EL (cell line): ENCODE measurements at places on chromosomes 16 and 17.
A peak's percentile ranks its signal among the peaks of the same experiment; 100 is the strongest.

- no peak for DNase-seq
These were observed 290.6 kb upstream of the CCL2 start for GRCh38 chr17:33964344-33964979.

DNA sequence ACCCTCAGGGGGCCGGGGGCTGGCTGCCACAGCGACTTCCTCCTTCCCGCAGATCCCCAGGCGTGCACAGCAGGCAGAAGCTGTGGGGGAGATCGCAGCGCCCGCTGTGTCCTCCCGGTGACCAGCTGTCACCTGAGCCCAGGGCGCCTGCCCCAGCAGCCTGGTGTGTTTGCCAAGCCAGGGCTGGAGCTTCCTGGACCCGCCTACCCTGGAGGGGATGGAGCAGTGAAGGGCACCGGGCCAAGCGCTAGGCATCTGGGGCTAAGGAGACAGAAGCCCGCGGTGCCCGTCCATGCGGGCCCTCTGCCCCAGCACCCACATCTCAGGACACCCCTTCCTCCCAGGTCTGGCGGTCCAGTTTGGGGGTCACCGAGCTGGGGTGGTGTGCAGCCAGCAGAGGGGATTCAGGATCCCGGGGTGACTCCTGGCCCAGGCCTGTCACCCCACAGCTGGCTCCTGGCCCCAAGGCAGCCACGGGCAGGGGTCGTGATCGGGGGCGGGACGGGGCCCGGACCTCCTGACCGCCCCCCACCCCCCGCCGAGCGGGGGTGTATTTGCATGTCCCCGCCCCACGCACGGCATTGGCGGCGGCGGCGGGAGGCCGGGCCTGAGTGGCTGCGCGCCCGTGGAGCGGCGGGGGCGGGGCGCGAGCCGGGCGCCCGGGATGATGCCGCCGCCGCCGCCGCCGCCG, at the start of gene RAB26:
TSS of gene RAB26 (plus strand) at position 645 of the 691 bp plus-strand sequence. CDS start 159 bp downstream, outside the sequence.
- peak; percentile 59 for DNase-seq

DNA sequence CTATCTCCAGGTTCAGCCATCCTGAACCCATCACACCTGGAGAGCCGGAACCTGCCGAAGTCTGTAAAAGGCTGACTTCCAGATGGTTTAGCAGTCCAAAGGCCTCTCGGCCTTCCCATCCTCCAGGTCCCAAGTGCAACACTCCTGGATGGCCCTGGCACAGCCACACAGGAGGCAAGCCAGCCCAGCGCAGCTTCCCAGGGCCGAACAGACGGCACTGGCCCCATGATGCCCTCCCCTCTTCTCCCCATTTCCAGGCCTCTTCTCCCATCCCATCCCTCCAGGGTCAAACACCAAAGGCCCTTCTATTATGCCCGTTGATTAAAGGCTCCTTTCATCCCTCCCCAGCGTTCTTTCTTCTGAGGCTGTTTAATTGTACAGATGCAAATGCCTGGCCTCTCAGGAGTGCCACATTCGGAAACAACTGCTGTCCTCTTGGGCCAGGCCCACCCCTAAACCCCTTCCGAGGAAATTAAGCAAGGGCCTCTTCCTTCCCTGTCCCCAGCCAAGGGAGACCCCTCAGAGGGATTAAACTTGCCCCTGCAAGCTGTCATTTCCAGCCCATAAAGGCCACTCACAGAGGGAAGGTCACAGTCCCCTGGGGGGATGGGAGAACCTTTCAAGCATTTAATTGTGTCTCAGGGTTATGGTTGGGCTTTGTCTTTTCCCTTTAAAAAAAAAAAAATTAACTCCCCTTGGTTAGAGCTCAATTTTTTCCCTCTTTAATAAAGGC, 30.8 kb downstream of the AXIN2 start:
- no peak for DNase-seq

DNA sequence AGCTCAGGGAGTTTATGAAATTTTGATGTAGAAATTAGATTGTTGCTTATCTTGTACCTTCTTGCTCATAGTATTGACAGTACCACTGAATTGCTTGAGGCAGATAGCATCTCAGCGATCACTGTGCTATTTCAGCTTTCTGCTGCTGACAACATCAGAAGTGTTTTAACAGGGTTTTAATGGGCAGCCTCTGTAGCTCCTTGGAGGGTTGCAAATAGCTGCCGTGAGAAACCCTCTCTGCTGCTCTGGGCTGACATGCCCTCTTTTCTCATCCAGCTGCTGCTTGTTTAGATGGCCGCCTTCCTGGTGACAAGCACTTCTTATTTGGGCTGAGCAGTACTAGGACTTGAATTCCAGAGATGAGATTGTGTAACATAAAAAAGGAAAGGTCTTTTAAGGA, 180.2 kb upstream of the TBX2 start:
- DNase-seq, result peak; percentile 18

GRCh38 chr16:53504665-53505064, 1.7 kb upstream of the AKTIP start:
- peak; percentile 47 for DNase-seq

GRCh38 chr17:40153603-40154236, 13.4 kb downstream of the CASC3 start:
- DNase-seq, result no peak

- no peak for DNase-seq
These were observed 220.6 kb downstream of the CDRT15L2 start for GRCh38 chr17:20800146-20800545.

DNA sequence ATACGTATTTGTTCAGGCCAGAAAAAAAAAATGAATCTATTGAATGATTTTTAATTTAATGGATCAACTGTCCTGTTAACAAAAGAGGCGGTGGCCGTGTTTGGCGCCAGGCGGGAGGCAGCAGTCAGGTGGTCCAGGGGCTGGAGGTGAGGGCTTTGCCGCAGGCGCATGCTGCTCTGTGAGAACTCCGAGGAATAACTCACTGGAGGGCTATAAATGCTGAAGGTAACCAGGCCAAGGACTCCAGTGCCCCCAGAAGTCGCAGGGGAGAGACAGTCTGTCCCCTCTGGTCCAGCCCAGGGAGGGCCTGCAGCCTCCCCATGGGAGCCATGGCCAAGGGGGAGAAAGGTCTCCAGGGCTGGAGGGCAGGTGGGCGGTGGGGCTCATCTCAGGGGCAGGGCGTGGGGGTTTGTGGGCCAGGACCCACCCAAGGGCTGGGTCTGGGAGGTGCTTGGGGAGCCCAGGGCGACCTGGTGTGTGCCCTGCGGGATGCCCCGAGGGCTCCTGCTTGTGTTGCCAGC, 7.1 kb upstream of the BAHCC1 start:
- DNase-seq, result no peak

DNA sequence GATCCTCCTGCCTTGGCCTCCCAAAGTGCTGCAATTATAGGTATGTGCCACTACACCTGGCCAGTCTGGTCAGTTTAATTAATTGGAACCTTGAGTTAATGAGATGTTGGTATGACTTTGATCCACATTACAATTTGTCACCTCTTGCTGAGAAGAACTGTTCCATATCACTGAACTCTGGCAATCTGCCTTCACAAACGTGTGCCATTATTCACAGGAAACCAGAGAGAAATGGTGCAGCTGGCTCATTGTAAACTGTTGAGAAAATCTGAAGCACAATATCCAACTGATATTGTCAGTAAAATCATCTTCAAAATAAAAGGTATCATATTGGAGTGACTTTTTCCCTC, 39.3 kb upstream of the YPEL2 start:
- no peak for DNase-seq

- DNase-seq, result no peak
These were observed 88.7 kb downstream of the AIPL1 start for GRCh38 chr17:6346156-6346786.

DNA sequence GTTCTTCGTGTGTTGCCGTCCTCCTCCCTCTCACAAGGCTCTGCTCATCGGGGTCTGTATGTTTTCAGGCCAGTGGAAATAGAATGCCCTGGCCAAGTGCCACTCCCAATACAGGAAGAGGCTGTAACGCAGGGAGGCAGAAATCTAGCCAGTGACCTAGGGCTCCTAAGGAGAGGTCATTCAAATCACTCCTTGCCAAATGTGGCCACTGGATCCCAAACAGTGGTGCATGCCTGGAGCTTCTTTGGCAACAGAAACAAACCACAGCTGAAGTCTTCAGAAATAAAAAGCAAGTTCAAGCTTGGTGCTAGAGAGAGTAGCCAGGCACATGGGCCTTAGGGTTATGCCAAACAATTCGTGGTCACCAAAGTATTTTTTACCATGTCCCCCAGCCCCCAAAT, 66.1 kb downstream of the SMG6 start:
- peak; percentile 23 for DNase-seq

- DNase-seq, result no peak
These were observed 178.4 kb upstream of the C17orf78 start for GRCh38 chr17:37197336-37197735.

DNA sequence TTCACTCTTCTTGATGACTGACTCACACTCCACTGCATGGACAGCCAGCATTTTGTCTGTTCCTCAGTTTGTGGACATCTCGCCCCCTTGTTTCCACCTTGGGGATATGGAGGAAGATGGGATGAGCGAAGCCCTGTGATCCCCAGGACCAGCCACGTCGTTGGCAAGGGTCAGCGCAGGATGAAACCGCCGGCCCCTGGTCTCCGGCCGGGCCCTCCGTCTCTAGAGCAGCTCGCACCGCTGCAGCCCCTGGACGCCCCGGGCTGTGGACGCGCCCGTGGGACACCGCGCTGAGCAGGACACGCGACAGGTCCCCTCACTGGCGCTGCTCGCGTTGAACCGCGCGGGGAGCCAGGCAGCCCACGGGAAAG, 604 bp upstream of the ZC3H18 start:
- peak; percentile 22 for DNase-seq

GRCh38 chr17:50719144-50719923, at the start of gene LUC7L3:
LUC7L3 (plus strand) TSS chr17:50719603; CDS start chr17:50719733, 130 bp downstream.
- peak; percentile 94 for DNase-seq

GRCh38 chr16:48462106-48462740, 77.0 kb upstream of the SIAH1 start:
- DNase-seq, result no peak

- peak; percentile 50 for DNase-seq
These were observed 23.4 kb downstream of the WWOX start for GRCh38 chr16:78122774-78123315.

GRCh38 chr17:81842725-81843504, 8.1 kb upstream of the PPP1R27 start:
- peak; percentile 43 for DNase-seq

- DNase-seq, result no peak
These were observed 8.4 kb downstream of the CHST6 start for GRCh38 chr16:75486676-75487313.

GRCh38 chr17:49005140-49005539, 8.0 kb downstream of the IGF2BP1 start:
- no peak for DNase-seq

- DNase-seq, result peak; percentile 37
These were observed 667.4 kb upstream of the SALL1 start for GRCh38 chr16:51818342-51818944.

GRCh38 chr16:30366511-30366910, 3.8 kb downstream of the TBC1D10B start:
- no peak for DNase-seq

DNA sequence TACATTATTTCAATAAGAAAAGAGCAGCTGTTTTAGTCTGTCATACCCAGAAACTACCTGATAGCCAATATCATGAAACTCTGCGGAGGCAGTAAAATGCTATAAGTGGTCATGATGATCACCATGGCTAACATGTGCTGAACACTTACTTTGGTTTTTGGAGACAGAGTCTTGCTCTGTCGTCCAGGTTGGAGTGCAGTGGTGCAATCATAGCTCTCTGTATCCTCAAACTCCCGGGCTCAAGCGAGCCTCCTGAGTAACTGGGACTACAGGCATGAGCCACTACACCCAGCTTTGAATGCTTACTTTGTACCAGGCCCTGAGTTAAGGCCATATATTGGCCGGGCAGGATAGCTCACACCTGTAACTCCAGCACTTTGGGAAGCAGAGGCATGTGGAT, 101.2 kb upstream of the DHX40 start:
- no peak for DNase-seq

DNA sequence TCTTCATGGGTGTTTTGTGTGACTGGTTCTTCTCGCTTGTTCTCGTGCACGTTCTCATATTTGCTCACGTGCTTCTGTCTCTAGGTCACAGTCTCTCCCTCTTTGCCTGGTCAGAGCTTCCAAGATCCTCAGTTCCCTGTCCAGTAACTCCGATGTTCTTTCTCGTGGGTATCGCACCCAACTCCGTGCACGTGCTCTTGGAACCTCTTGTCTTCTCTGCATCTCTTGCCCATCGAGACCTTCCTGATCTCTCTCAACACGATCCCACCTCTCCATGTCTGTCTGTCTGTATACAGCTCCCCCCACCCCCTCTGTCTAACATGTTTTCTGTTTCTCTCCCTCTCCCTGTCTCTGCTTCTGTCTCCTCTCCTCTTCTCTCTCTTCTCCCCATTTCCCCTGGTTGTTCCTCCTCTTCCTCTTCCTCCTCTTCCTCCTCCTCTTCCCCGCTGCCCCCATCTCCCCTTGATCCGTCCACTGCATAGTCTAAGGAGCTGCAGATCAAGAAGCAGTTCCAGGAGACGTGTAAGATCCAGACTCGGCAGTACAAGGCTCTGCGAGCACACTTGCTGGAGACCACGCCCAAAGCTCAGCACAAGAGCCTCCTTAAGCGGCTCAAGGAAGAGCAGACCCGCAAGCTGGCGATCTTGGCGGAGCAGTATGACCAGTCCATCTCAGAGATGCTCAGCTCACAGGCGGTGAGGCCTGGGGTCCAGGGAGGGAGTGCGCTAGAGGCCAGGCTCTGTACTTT, 6.1 kb downstream of the HIRIP3 start:
- DNase-seq, result no peak

DNA sequence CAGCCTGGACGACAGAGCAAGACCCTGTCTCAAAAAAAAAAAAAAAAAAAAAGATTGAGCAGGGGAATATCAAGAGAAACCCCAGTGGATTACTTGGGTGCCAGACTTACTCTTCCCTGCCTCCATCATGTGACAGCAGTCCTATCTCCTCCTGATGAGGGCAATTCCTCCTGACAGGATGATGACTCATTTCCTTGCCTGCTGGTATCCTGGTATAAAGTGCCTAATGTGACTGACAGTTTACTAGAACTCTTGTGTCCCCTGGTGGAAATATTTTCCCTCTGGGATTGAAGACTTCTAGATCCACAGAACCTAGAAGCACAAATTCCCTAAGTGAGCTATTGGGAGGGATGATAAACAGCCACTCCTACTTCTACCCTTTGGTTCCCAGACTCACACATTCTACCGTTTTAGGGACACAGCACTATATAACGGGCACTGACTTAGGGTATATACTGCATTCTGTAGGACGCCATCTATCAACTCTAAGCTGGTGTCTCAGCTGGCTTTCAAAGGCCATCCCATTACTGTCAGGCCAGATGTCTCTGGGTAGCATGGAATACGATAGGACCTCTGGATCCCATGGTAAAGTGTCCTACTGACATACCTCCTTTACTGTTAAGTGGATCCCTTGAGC, 114.6 kb upstream of the MED13 start:
- DNase-seq, result peak; percentile 86

GRCh38 chr16:585351-585750, 4.5 kb upstream of the RAB40C start:
- DNase-seq, result no peak

DNA sequence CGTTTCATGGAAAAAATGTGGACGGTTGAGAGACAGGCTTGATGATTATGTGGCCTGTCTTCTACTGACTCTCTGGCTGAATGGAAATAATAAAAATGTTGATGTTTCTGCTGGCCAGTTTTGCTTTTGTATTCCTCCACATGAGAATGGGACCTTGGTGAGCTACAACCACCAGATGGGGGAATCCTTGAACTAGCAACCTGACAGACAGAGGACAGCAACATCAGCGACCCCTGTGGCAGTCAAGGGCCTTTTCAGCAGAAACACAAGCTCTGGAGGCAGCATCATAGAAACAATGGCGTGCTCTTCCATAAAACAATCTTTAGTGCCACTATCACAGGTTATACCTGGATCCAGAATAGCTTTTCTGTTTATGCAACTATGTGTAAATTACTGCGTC, 84.0 kb upstream of the ATP2A3 start:
- no peak for DNase-seq
